Stimulated activated CD4-positive, alpha-beta T cell treated with anti-CD3 and anti-CD28 coated beads, Interleukin-1b, Interleukin-23, amount 100 ng/mL, for 1 hour (primary cell): ENCODE measurements at places on chromosomes 16 and 17.

DNA sequence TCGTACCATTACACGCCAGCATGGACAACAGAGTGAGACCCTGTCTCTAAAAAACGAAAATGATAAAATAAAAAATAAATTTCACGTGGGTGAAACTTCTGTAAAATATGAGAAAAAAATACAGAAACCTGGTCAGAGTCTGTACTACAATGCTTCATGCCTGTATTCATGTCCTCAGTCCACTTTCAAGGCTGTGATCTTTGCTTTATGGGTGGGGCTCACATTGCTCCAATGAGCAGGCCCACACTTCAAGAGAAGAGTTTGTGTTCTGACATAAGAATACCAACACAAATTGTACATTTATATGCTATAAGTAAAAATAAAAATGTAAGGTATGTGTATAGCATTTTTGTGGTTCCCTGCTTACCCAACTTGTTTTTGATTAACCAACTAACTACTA lies 32.2 kb upstream of the ABCA3 start:
- DNase-seq, result no peak

GRCh38 chr17:45129426-45129939 lies 2.8 kb downstream of the PLCD3 start:
- no peak for DNase-seq

DNA sequence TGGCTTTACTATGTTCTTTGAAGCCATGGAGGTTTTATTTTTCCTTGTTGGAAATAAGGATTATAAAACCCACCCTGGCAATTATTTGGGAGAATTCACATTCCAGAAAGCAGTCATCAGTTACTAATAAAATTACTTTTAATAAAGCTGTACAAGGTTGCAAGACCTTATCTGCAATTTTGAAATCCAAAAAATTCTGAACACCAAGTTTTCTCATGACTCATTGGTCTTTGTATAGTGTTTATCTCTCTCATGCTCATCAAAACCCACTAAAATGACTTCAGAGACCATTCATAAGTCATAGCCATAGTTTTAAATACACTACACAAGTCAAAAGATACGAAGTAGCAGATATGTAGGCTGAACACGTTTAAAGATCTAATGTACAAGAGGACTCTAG lies 6.0 kb upstream of the KRT38 start:
- DNase-seq, result no peak

- DNase-seq, result no peak
Observed at GRCh38 chr16:12410837-12411490, 392.7 kb downstream of the CPPED1 start.

- DNase-seq, result peak; percentile 17
Observed at GRCh38 chr17:1055751-1056645, 59.1 kb downstream of the TIMM22 start.

DNA sequence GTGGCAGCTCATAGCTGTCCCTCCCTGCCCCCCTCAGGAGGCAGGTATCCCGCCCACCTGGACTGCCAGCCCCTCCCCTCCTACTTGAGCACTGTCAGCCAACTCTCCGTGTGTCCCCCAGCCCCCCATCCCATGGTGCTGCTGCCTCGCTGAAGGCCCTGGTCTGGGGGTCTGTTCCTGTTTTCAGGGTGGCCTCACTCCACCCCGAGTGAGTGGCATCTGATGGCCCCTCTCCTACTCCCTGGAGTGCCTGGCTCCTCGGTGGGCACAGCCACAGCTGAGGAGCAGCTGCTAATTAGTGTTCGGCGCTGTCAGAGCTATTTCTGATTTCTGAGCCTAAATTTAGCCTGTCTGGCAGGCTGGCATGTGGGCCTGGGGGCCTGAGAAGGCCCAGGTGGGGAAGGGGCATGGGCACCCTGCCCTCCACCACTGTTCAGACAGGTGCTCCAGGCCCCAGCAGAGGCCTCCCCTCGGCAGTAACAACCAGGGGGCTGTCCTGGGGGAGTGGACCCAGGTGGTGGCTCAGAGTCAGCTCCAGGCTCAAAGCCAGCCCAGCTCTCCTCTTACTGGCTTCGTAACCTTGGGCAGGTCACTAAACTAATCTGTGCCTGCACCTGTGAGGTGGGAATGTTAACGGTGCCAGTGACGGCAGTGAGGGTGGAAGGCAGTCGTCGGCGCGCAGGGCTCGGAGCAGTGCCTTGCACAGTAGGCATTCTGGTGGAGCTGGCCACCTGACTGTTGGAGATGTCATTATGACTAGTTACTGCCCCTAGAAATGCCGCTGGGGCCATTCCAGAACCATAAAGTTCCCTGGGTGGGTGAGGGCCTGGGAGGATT lies 6.5 kb downstream of the FMNL1 start:
- no peak for DNase-seq

GRCh38 chr16:31149894-31150890 lies at the start of gene PRSS36:
TSS of gene PRSS36 (minus strand) at chr16:31150066. CDS start at chr16:31150035, 31 bp downstream.
- no peak for DNase-seq

- DNase-seq, result no peak
Observed at GRCh38 chr17:31310260-31310659, 3.6 kb downstream of the EVI2B start.

DNA sequence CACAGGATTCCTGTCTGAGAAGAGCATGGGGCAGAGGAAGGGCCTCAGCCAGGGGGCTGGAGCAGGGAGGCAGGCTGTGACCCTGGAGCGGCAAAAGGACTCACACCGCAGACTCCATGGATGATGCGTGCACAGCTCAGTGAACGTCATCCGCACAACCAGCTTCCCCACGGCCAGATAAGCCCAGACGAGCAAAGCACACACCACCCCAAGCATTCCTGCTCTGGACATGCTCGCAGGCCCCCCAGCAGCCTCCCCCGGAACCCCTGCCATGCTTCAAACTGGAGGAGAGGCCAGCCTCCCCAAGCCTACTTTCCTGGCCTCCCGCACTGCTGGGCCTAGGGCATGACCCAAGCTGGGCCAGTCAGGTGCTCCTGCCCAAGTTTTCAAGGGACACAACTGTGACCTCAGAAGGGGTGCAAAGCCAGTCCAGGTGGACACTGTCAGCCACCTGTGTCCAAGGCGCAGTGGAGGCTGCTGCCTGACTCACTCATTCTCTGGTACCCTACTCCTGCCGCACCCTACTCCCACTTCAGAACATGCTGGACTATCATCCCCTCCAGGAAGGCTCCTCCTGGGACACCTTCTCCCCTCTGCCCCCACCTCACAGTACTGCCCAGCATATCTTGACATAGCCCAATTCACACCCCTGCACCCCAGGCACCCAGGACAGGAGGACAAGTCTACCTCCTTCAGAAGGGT lies 4.8 kb downstream of the BCAR1 start:
- DNase-seq, result no peak

- DNase-seq, result no peak
Observed at GRCh38 chr16:67277999-67278772, 1.1 kb upstream of the PLEKHG4 start.

- DNase-seq, result no peak
Observed at GRCh38 chr17:63450551-63450950, 4.4 kb upstream of the CYB561 start.

DNA sequence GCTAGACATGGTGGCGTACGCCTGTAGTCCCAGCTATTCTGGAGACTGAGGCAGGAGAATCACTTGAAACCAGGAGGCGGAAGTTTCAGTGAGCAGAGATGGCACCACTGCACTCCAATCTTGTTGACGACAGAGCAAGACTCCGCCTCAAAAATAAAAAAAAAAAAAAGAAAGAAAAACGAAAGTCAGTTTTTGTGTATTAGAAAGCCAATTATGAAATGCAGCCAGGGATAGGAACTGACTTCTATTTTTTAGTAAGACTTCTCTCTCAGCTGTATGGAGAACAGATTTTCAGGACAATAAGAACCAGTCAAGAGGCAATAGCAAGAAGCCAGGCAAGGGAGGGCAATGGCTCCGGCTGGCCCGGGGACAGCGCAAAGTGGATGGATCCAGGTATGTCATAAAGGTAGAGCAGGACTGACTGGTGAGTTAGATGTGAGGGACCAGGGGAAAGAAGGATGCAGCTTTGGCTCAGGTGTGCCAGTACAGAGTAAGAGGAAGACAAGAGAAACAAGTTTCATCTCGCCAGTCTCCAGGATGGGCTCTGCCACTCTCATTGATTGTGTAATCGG lies 12.5 kb upstream of the CCL1 start:
- DNase-seq, result no peak

- DNase-seq, result no peak
Observed at GRCh38 chr17:78359321-78359996, 418 bp downstream of the SOCS3 start.

- no peak for DNase-seq
Observed at GRCh38 chr17:43917348-43918025, 10.2 kb upstream of the MPP2 start.

DNA sequence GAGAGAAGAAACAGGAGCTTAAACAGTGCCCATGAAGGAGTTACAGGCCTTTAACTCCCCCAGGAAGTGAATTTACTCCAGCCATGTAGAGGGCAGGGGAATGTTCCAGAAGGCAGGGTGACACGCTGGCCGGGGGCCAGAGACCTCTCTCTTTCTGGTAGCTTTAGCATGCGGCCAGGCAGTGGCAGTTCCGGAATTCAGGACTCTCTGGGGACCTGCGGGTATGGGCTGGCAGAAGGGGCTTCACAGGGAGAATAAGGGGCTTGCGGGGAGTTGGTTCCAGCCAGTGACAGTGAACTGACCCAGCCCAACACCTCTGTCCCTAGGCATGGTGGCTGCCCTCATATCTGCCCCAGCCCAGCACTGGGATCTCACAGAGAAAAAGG lies 40.0 kb downstream of the MYH3 start:
- DNase-seq, result no peak

- DNase-seq, result no peak
Observed at GRCh38 chr16:58034774-58035173, 9.2 kb downstream of the MMP15 start.

DNA sequence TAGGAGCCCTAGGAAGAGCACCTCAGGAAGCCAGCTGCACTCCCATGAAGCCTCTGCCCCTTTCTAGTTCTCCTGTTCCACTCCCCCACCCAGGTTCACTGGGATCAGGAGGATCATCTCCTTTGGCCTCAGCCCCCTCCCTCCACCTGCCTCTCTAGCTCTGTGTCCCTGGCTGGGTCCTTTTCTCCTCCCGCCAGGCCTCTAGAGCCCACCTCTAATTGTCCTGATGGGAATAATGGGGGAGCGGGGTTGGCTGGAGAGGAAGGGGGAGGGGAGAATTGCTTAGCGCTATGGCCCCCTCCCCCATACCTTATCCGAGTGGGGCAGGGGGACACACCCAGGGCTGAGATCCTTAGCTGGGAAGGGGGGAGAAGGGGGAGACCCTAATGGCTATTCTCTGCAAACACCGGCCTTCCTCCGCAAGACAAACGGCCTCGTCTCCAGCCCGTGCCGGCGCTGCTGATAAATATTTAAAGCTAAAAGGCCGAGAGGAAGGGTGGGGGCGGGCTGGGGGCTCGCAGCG lies 997 bp downstream of the HOXB7 start:
- no peak for DNase-seq

GRCh38 chr17:63096426-63096825 lies 130.4 kb downstream of the TANC2 start:
- DNase-seq, result no peak

- no peak for DNase-seq
Observed at GRCh38 chr17:57251211-57251787, 5.0 kb upstream of the MSI2 start.

- DNase-seq, result no peak
Observed at GRCh38 chr17:77332981-77333685, 192.4 kb downstream of the SEC14L1 start.

- DNase-seq, result no peak
Observed at GRCh38 chr17:57080718-57081117, 4.3 kb upstream of the AKAP1 start.

DNA sequence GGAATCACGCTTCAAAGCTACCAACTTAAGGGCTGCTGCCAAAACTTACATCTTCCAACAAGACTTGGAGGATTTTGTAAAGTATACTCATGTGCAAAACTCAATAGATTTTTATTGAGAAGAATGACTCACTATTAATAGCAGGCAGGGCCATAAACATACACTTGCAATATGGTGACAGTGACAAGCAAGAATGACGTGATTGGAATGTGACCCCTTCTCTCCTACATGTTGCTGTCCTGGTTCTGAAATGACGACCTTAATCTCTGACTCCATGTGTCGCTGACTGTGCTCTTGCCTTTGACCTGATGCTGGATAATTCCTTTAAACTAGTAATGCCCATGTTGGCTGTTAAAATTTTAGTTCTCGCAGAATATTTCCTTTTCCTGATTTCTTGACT lies 174.5 kb downstream of the PARN start:
- no peak for DNase-seq

- DNase-seq, result no peak
Observed at GRCh38 chr17:80586846-80587228, 42.2 kb downstream of the RPTOR start.

GRCh38 chr16:1932050-1933028 lies 10.7 kb downstream of the MSRB1 start:
- DNase-seq, result no peak

GRCh38 chr16:15972046-15972868 lies 22.8 kb downstream of the ABCC1 start:
- no peak for DNase-seq

GRCh38 chr16:4609200-4610010 lies 5.3 kb downstream of the UBALD1 start:
- DNase-seq, result no peak

DNA sequence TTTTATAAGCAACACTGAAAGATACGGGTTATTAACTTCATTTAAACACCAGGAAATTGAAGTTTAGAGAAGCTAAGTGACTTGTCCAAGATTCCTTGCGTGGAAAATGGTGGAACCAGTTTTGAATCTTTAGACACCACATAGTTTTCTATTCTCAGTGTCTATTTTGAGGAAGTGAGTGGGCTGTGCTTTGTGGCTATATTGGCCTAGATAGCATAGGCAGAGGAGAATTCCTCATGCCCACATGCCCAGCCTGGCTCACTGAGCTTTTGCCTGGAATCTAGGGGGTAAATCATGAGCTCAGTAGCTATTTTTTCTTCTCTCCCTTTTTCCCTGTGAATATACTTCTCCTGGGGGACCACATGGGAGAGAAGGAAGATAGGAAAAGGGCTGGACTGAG lies 431.3 kb downstream of the HS3ST3B1 start:
- no peak for DNase-seq

GRCh38 chr17:44390250-44390870 lies 911 bp upstream of the ITGA2B start:
- DNase-seq, result no peak

DNA sequence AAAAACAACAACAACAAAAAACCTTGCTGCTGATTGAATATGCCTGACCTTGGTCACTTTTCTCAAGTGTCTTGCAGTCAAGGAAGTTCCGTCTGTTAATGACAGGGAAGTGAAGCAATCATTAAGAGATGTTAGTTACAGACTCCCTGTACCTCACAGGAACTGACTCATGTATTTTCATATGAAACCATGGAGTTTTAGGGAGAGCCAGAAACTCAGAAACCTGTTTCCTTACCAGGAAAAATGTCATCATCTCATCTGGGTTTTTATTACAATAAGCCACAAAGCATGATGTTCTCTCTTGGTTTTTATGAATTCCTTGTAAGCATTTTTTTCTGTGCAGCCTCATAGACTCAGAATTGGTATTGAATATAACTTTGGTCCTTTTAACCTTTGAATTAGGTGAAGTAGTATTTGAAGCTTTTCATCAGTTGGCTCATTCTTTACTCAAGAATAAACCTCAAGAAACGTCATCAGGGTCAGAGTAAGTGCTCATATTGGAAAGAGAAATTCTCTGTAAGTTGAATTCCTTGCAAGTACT lies 10.3 kb downstream of the LYRM1 start:
- no peak for DNase-seq

- no peak for DNase-seq
Observed at GRCh38 chr17:75503976-75504346, 11.4 kb downstream of the CASKIN2 start.
